ENCODE measurements at places on chromosomes 7 and 10. TPM values are rescaled to one million over a fixed set of nuclear protein-coding genes. Genes with fewer than 3 reads are reported as not detected.

The SPDYE9 gene
- total RNA-seq = not detected

The BMPER gene
- total RNA-seq = not detected

DNA sequence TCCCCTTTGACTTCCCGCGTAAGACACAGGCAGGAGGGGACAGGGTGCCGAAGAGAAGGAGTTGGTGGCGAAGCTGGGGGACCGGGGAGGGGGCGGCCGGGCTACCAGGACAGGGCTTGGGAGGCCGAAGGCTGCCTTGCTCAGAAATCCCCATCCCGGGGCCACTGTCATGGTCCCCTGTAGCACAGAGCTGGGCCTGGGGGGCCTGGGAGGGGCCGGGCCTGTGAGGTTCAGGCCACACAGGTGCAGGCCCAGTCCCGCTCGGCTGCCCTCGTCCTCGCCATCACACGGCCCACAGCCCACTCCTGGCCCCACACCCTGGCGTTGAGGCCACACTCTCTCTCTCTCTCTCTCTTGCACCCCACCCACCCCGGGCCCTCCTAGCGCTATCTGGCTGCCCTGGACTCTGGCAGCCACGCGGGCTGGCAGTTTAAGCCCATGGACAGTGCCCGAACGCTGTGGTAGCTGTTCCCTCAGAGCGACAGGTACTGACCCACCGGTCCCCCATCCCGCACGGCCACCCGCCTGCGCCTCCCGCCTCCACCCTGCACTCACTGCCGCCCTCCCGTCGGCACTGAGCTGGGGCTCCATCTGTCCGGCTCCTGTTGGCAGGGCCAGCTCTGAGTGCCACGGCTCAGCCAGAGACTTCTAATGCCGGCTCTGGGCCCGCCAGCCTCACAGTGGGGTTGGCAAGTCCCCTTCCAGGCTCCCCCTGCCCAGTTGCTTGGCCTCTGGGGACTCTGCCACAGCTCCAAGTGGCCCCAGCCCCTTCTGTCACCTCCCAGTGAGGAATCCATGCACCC is 28.0 kb downstream of the TTYH3 start:
- DNase-seq = no peak

The OR2A1 gene
- total RNA-seq = not detected

DNA sequence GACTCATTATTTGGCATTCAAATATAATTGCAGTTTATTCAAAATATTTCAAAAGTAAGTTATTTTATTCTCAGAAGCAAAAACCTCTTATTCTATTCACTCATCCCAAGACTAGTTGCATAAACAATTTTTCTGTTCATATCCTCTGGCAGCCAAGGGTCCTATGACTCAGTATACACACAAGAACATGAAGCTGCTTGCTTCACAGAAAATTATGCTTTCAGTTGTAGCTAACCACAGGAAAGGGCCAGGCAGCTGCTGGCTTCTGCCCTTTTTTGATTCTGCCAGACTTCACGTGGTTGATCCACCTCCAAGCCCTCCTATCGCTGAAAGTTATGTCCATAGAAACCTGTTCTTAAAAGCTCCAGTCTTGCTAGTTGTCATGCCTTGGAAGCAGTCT is 108.8 kb downstream of the ABCA13 start:
- DNase-seq = no peak

The POM121C gene
- 101 TPM for total RNA-seq

DNA sequence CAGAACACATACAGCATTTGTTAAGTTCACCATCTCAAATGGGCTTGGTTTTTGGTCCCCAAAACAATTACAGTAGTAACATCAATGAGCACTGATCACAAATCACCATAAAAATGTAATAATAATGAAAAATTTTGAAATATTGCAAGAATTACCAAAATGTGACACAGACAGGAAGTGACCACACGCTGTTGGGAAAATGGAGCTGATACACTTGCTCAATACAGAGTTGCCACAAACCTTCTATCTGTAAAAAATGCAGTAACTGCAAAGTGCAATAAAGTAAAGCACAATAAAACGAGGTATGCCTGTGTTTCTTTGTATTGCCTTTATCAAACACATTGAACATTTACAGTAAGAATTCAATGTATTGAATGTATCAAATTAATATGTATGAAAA is 262.7 kb downstream of the CTNNA3 start:
- DNase-seq = no peak

The UNCX gene
- total RNA-seq = not detected

DNA sequence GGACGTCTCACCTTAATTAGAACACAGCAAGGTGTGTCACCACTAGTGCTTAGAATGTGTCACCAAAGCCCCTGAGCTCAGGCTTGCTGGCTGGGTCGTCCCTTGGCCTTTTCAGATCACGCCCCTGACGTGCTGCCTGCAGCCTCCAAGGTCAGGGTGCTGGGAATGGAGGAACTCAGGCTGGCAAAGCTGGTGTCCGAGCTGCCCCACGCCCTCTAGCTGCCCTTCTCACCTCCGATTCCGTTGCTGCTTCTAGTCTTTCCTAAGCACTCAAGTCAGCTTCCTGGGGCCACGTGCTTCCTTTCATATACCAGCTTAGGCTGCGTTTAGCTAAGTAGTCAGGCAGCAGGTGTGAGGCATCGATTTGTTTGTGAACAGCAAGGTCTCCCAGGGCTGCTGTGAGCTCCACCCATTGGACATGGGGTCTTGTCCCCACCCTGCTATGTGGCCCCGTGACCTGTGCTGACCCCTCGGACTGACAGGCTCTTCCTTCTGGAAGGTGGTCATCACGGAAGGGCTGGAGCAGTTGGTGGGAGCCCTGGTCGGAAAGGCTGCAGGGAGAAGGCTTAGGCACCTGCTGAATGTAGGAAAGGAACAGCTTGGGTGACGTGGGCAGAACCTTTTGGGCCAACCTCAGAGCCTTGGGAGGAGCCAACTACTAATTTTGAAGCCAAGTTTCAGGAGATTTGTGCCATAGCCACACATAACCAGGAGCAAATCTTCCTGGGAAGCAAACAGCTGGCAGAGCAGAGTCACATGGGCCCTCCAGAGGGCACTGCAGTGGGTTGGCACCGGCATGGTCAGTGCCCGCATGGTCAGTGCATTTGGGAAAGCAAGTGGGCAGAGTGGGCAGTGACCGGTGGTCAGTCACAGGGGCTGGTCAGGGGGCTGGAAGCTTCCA is 28.8 kb downstream of the VIPR2 start:
- no peak for DNase-seq

The SEPHS1 gene
- 127 TPM for total RNA-seq

DNA sequence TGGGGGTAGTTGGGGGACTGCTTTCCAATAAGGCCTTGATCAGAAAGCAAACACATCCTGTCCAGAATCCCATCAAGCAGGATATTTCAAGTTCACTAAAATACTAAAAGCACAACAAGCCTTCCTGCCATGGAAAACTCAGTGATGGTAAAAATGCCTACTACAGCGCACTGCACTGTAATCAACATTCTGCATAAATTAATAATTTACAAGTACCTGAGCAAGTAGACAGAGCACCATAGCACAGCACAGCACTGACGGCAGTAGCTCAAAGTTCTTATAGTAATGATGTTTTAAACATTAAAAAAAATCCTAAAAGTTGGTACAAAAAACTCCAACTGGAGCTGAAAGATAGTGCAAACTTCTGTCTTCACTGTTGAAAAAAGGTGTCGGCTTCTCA is 120.5 kb downstream of the FANK1 start:
- no peak for DNase-seq

DNA sequence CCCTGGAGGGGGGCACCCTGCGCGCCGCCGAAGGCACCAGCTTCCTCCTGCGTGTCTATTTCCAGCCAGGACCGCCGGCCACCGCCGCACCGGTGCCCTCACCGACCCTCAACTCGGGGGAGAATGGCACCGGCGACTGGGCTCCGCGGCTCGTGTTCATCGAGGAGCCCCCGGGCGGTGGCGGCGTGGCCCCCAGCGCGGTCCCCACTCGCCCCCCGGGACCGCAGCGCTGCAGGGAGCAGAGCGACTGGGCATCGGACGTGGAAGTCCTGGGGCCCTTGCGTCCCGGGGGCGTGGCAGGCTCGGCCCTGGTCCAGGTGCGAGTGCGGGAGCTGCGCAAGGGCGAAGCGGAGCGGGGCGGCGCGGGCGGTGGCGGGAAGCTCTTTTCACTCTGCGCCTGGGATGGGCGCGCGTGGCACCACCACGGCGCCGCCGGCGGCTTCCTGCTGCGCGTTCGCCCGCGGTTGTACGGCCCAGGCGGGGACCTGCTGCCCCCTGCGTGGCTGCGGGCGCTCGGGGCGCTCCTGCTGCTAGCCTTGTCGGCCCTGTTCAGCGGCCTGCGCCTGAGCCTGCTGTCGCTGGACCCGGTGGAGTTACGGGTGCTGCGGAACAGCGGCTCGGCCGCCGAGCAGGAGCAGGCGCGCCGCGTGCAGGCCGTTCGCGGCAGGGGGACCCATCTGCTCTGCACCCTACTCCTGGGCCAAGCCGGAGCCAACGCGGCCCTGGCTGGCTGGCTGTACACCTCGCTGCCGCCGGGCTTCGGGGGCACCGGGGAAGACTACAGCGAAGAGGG is 594 bp downstream of the CNNM1 start:
- no peak for DNase-seq

GRCh38 chr10:116286626-116287200 is 13.7 kb upstream of the GFRA1 start:
- DNase-seq = no peak

GRCh38 chr7:48085433-48085791 is 3.7 kb upstream of the UPP1 start:
- no peak for DNase-seq

The FAM25G gene
- total RNA-seq = not detected

The MOGAT3 gene
- not detected for total RNA-seq

The C10orf53 gene
- total RNA-seq = not detected

DNA sequence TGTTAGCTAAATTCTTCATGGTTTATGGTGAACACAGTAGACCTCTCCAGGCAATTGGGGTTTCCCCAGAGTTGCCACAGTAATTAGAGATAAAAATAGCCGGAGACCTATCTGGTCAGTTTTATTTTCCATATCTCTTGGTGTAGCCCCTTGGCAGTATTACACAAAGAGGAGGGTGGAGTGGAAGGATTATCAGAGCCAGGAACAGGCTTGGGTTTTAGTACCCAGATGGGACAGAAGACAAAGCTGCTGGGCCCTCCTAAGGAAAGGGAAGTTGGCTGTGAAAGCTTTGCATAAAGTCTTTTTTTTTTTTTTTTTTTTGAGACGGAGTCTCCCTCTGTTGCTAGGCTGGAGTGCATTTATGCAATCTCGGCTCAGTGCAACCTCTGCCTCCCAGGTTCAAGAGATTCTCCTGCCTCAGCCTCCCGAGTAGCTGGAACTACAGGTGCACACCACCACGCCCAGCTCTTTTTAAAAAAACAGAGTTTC is 9.7 kb downstream of the ZSCAN21 start:
- DNase-seq = peak; percentile 14

The KEL gene
- 2.2 TPM for total RNA-seq

- peak; percentile 12 for DNase-seq
These were observed 79.3 kb downstream of the INSYN2A start for GRCh38 chr10:127117125-127117524.

The SPDYE5 gene
- total RNA-seq = not detected

- no peak for DNase-seq
These were observed 394.4 kb upstream of the SEMA3A start for GRCh38 chr7:84589012-84589411.

DNA sequence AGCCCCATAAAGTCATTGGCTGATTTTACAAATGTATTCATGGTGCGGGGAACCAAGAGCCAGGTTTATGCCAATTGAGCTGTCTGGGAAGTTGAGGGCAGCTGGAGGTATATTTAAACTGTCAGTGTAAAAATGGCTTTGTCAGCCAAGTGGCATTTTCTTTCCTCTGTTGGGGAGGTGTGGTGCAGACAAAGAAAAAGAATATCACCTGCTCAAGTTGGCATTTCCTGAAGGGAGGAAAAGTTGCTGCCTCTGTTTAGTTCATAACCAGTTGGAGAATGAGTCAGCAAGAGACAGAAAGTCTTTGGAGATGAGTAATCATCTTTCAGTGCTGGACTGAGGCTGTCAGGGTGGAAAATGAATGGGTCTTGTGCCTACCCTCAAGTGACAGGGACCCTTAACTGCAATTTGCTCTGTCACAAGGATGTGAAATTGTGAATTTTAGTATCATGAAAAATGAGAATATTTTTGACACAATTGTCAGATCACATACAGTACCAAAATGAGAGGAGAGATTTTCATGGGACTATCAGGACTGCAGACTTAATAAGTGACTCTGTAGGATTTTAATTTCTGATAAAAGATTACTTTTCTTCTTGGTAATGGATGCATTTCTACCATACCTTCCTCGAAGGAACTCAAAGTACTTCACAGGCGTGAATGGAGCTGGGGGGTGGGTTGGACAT is 137.3 kb downstream of the ANLN start:
- no peak for DNase-seq

DNA sequence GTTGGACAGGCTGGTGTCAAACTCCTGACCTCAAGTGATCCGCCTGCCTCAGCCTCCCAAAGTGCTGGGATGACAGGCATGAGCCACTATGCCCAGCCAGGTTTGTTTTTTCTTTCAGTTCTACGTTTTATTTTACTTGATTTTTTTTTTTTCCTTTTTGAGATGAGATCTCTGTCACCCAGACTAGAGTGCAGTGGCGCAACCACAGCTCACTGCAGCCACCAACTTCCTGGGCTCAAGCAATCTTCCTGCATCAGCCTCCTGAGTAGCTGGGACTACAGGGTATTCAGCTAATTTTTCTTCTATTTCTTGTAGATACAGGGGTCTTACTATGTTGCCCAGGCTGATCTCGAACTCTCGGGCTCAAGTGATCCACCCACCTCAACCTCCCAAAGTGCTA is 24.3 kb downstream of the GDI2 start:
- no peak for DNase-seq

DNA sequence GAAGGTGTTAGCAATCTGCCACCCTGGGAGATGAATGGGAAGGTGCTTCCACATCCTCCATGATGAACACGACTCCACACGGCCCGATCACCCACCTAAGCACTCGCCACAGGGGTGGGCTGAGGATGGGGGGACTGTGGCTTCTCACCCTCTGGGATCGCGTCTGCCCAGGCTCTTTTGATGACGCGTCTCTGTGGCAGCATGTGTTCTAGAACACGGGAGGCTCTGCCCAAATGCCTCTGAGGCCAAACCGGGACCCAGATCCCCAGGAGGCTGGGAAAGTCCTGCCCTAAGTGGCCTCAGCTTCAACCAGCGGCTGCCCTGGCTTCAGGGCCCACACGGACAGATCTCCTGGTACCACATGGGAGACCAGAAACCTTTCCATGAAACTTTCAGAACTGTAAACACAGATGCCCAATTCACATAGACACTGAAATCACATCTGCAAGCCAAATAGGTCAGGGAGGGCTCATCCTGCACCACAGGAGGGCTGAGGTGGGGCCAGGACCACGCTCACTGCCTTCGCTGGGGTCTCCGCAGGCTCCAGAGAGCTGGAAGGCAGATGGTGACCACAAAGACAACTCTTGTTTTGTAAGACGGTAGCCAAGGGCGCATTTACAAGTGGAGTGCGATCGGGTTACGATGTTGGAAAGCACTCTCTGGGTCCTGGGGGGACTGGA is 200.6 kb downstream of the PTPRN2 start:
- no peak for DNase-seq

The ASL gene
- 23.2 TPM for total RNA-seq

The TMEM229A gene
- not detected for total RNA-seq

GRCh38 chr10:77604941-77605351 is 32.7 kb downstream of the KCNMA1 start:
- DNase-seq = no peak

GRCh38 chr10:131882151-131882550 is 18.7 kb upstream of the PPP2R2D start:
- no peak for DNase-seq

Measured in OCI-LY7 (cell line).